Cardiac muscle cell (in vitro differentiated cells and primary cell): ENCODE measurements at places on chromosomes 4 and X.
A peak's percentile ranks its signal among the peaks of the same experiment; 100 is the strongest.

DNA sequence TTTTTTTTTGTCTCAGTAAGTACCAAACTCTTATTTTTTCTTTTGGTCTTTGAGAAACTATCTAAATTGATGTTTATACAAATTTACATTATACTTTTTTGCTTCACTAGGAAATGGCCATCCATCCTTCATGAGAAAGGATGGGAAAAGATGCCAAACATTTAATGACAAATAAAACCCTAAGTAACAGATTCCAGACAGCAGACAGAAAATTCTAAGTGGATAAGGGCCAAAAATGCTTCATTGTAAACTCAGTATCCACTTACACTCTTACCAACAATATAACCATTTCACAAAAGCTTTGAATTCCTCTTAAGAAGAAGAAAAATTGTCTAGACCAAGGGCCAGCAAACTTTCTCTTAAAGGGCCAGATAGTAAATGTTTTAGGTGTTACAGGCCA, 3.5 kb downstream of the GUCY1B1 start:
- no peak for DNase-seq

- DNase-seq, result no peak
Measured at GRCh38 chrX:152259150-152259549, 120.8 kb upstream of the MAGEA10 start.

- no peak for DNase-seq
Measured at GRCh38 chr4:185473247-185473646, 1.7 kb upstream of the CCDC110 start.

DNA sequence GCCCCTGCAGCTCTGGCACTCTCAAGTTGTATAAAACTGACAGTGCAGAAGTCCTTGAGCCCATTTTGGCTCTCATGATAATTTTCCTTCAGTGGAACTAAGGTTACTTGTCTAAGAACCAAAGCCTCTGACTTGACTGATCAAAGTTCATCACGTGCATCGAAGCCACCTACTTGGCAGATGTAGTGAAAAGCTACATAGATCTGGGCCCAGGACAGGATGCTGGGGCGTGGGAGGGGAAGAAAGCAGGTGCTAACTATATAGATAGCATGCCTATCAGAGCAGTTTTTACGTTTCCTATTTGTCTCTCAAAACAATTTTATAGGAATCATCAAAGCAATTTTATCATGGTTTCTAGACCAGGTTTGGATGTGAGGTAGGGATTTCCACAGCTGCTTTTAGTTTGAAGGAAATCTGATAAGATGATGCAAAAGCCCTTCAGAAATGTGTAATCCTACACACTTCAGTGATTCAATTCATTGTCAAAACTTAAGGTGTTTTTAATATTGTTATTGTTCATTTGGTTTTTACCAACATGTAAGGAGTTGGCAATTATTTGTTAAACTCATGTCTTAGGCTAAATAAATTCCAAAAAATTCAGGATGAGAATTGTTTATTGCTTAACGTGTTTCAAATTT, 1.2 kb upstream of the CD40LG start:
- no peak for DNase-seq

DNA sequence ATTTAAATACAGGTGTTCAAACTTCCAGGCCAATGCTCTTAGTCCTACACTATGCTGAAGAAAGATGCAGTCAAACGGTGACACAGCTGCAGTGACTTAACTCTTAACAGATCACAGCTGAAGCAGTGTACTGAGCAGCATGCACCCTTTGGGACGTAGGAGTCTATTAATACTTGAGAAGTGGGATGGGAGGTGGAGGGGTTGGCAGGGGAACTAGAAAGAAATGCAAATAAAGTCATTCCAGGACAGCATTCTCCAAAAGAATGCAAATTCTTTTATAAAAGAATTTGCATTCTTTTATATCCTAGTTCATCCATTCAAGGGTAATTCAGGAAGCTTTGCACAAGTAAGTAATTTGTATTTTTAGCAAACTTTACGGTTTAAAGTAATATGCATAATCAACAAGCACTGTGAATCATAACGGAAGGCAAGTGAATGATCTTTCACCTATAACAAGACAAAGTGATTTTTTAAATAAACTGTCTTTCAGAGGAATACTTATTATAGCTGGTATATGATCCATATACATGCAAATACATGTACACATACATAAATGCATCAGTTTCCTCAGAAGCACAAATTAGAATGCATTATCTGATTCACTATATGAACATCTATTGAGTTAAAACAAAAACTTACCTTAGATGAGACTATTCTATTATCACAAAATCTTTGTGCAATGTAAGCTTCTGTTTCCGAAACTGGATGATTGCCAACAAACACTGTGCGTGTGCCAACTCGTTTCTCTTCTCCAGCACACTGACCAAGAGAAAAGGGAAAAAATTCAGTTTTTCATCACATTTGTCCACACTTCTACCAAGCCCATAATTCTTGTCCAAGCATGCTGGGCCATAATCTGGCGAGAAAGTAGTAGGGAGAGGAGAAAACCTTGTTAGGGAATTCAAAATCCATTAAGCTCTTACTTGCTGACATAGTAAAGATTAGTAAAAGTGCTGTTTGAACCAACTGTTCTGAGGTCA, 106.5 kb downstream of the ATP11C start:
- no peak for DNase-seq

DNA sequence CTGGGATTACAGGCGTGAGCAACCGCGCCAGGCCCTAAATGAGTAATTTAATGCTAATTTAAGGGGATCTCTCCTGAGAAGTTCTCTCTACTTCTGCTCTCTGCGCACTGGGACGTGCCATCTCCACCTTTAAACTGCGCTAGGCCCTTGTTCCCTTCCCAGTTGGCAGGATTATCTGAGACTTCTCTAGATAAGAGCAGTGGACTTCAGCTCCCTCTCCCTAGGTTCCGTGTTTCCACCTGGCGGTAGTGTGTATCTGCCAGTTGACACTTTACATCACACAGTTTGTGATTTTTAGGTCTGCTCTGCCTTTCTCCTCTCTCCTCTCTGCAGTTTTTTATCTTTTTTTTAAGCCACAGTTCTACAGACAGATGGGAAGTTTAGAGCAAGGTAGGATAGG, 40.2 kb downstream of the ARHGAP10 start:
- DNase-seq, result no peak

GRCh38 chrX:108537005-108537404, 97.4 kb downstream of the COL4A5 start:
- DNase-seq, result peak; percentile 61

DNA sequence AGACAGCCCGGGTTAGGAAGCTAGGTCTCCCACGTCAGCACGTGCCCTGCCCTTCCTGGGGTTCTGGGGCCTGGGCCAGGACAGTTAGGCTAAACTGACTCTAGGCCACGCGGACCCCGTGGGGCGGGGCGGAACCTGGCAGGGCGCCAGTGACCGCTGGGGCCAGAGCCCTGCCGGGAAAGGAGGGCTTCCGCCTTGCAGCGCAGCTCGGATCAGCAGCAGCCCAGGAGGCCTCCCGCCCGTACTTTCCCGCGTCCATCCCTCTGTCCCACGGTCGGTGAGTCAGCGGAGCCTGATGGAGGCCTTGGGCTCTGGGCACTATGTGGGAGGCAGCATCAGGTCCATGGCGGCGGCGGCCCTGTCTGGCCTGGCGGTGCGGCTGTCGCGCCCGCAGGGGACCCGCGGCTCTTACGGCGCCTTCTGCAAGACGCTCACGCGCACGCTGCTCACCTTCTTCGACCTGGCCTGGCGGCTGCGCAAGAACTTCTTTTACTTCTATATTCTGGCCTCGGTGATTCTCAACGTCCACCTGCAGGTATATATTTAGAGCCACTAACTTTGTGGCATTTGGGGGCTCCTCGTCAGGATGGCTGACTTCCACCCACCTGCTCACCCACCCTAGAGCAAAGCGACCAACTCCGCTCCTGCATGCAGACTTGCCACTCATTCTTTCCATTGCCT, at the start of gene SMIM10:
Gene SMIM10 (plus strand): TSS at position 191 of the 681 bp plus-strand sequence. CDS start 105 bp downstream, at position 296.
- DNase-seq, result peak; percentile 42

GRCh38 chrX:79161655-79162054, 17.2 kb downstream of the GPR174 start:
- DNase-seq, result peak; percentile 6

- DNase-seq, result no peak
Measured at GRCh38 chr4:56959100-56959499, 18.3 kb downstream of the NOA1 start.

DNA sequence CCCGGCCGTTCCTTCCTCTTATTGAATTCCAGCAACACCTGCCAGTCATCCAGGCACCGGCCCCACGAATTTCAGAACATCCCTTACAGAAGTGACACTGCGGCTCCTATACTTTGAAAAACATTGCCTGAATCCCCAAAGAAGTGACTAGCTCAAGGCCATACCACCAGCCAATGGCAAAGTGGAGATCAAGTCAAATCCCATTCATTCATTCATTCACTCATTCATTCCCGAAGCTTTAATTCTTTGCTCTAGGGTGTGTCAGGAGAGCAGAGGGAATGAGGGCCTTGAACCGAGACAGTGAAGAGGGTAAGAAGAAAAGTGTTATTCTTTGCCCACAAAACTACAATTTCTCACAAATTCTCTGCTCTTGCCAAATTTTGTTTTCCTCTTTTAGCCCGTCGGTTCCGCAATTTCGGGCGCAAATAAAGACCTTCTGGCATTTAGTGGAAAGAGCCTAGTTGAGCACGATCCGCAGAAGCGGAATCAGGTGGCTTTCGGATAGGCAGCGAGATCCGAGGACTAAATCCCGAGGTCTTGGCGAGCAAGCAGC, 824 bp upstream of the HMGB3 start:
- DNase-seq, result no peak

DNA sequence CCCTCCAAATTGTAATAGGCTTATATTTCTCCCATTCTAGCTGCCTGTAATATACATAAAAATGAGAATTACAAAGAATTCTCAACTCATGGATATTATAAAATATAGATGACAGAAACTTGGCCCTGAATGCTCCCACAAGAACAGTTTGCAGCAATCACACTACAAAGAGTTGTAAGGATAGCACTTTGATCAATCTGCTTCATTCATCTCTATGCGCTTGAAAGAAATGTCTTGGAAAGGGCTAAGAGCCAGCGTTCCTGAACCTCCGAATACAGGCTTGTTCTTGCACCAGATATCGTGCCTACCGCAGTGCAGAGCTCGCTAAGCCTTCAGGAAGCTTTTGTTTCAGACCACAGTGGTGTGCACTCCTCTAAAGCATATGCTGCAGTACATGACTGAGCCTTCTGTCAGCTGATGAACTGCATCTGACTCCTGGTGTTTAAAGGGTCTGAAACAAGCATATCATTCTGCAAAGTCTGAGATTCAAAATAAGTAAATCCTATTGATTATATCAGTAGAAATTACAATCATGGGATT, 417.6 kb upstream of the ZFP42 start:
- DNase-seq, result no peak
